SHP77 treated with DMSO at 0.1 percent for 48 hours (cell line): ENCODE measurements at places on chromosomes 5 and 9.

DNA sequence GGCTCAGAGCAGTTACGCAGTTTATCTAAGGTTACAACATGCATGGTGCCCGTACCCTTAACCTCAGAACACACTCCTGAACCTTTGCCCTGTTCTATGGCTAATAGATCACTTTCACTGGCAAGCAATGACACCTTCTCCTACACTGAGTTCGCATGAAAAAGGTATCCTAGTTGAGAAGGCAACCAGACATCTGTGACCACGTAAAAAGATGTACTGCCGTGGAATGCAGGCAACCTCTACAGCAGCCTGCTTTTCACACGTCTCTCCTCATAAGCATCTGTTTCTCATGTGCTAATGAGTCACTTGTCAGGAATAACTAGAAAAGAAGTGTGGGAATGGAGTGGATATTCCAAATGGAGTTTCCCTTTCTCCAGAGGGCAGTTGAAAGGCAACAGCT is 71.4 kb downstream of the FBXO38 start:
- no peak for DNase-seq

GRCh38 chr5:36796155-36796554 is 80.4 kb upstream of the NIPBL start:
- no peak for DNase-seq

GRCh38 chr5:40486437-40487275 is 193.1 kb upstream of the PTGER4 start:
- DNase-seq, result no peak

GRCh38 chr5:72503888-72504491 is 3.2 kb downstream of the ZNF366 start:
- no peak for DNase-seq

GRCh38 chr9:18569941-18570630 is 96.1 kb downstream of the ADAMTSL1 start:
- no peak for DNase-seq

- DNase-seq, result no peak
These were observed 337.8 kb downstream of the GADD45G start for GRCh38 chr9:89942643-89943042.

GRCh38 chr5:78527054-78527859 is 121.3 kb downstream of the LHFPL2 start:
- no peak for DNase-seq
